Activated T-cell treated with anti-CD3 and anti-CD28 coated beads, Interleukin-2, amount 50 U/mL, for 24 hours (primary cell): ENCODE measurements at places on chromosomes 5 and 9.

GRCh38 chr5:58542709-58543108, 40.2 kb upstream of the RAB3C start:
- peaks cover 7% of the 10 kb centered on the region for H3K27me3 ChIP-seq
- H3K4me1 ChIP-seq, result no peaks in the 10 kb centered on the region
- H3K36me3 ChIP-seq, result no peaks in the 10 kb centered on the region
- no peak for DNase-seq
- no peak overlapping the region for H3K27ac ChIP-seq

- peaks cover 10% of the 10 kb centered on the region for H3K27me3 ChIP-seq
- H3K36me3 ChIP-seq, result no peaks in the 10 kb centered on the region
- H3K4me3 ChIP-seq, result no peak overlapping the region
- no peak for DNase-seq
Observed at GRCh38 chr9:135525241-135526088, 4.2 kb downstream of the LCN1 start.

DNA sequence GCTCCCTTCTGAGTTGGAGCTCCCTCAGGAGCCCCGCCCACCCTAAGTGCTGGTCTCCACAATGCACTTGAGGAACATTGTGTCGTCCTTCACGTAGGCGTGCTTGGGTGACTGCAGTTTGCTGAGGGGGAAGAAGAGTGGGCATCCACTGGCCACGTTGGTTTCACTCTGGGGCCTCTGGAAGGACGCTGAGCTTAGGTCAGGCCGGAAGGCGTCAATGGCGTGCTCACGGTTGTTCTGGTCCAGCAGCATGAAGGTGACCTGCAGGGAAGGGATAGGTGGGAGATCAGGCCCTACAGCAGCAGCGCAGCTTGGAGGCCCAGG, 21.7 kb downstream of the TRAF1 start:
- peaks cover 96% of the 10 kb centered on the region for H3K36me3 ChIP-seq
- DNase-seq, result no peak
- no peaks in the 10 kb centered on the region for H3K27me3 ChIP-seq
- H3K27ac ChIP-seq, result peak overlapping the region; percentile 91
- peaks cover 96% of the 10 kb centered on the region for H3K4me1 ChIP-seq

DNA sequence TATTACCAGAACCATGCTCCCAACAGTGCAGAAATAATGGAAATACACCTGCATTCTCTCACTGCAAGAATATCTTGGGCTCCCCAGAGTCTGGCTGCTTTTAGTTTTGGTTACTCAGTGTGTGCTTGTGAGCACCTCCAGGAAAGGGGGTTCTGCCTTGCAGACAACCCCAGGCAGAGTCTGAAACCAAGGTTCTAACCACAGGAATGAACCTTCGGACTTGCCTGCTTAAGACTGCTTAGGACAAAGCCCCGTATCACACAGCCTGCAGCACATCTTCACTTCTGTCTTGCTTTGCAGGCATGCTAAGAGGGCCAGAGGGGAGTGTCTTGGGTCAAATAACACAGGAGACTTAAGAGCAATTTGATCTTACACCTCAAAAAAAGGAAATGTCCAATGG, 94.8 kb upstream of the SPATA31C2 start:
- peaks cover 31% of the 10 kb centered on the region for H3K27me3 ChIP-seq
- H3K4me1 ChIP-seq, result peaks cover 6% of the 10 kb centered on the region
- no peaks in the 10 kb centered on the region for H3K36me3 ChIP-seq

DNA sequence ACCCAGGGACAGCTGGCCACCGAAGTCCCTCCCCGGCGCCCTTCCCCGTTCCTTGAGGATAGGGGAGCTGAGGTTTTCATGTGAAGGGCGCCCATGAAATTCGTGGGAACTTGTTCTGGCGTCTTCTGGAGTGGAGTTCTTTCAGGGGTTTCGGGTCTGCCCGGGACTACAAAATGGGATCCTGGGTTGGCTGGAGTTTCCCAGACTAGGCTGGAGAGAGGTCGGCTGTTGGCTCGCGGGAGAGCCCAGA, 3.6 kb upstream of the RGMB start:
- H3K4me1 ChIP-seq, result peaks cover 48% of the 10 kb centered on the region
- peak overlapping the region; percentile 57 for H3K27ac ChIP-seq
- peaks cover 56% of the 10 kb centered on the region for H3K27me3 ChIP-seq
- peak overlapping the region; percentile 82 for H3K4me3 ChIP-seq
- peaks cover 7% of the 10 kb centered on the region for H3K36me3 ChIP-seq

GRCh38 chr5:133370036-133370831, 242.1 kb downstream of the FSTL4 start:
- H3K27me3 ChIP-seq, result peaks cover 22% of the 10 kb centered on the region
- H3K4me3 ChIP-seq, result no peak overlapping the region
- H3K4me1 ChIP-seq, result no peaks in the 10 kb centered on the region
- H3K36me3 ChIP-seq, result no peaks in the 10 kb centered on the region
- no peak overlapping the region for H3K27ac ChIP-seq

DNA sequence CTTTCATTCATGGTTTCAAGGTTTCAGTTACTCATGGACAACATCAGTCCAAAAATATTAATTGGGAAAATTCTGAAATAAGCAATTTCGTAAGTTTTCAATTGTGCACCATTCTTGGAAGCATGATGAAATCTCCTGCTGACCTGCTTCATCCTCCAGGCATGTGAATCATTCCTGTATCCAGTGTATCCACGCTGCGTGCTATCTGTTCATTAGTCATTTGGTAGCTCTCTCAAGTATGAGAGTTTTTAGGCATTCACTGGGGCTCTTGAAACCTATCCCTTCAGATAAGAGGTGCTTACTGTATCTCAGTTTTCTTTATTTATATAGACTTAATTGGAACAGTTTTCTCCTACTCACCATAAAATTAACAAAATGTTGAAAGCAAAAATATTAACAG, 293.0 kb downstream of the CDH12 start:
- no peak overlapping the region for H3K4me3 ChIP-seq
- no peaks in the 10 kb centered on the region for H3K27me3 ChIP-seq
- H3K27ac ChIP-seq, result no peak overlapping the region

DNA sequence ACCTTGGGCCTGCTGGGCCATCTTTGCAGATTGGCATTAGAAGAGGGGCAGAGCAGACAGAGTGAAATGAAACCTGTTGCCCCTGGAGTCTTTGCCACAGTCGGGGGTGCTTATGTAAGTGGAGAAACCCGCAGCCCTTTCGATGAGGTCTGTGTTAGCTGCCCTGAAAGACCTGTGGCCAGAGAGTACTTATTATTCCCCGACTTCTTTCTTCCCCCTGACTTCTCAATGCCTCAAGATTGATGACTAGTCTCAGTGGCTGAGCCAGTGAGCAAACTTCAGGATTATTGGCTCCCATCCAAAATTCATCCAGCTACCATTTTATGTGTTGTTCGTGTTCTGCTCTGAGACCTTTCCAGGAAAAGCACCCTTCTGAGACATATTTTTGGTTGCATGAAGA, 7.6 kb downstream of the NTRK2 start:
- no peak for DNase-seq
- H3K4me1 ChIP-seq, result no peaks in the 10 kb centered on the region
- no peaks in the 10 kb centered on the region for H3K36me3 ChIP-seq
- H3K27me3 ChIP-seq, result peaks cover 20% of the 10 kb centered on the region
- no peak overlapping the region for H3K27ac ChIP-seq
- no peak overlapping the region for H3K4me3 ChIP-seq

DNA sequence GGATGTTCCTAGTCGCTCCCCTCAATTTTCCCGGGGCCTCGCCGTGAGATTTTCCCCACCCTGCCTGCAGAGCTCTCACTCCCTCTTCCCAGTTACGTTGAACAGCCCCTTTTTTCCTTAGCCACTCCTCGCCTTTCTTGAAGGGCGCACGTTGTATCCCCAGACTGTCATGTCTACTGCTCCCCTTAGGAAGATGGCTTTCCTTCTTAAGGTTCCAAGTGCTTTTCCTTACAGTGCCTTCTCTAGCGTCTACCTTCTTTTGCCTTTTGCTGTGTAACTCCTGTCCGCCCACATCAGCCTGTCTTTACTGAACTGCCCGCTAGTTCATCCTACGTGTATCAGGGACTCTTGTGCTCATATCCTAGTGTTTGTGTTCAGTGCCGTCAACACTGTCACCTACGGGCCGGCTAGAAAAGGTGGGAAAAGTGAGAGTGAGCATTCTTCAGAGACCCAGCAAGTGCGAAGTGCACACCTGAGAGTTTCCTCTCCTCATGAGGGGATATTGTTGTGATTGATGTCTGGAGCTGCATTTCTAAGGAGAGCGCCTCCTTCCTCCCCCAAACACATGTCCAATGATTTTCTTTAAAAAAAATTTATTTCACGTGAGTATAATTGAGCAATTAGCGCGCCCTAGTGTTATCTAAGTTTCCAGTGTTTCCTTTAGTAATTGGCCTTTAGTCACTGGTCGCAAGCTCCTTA, 764 bp downstream of the CAMLG start:
- peaks cover 47% of the 10 kb centered on the region for H3K36me3 ChIP-seq
- peak overlapping the region; percentile 94 for H3K27ac ChIP-seq
- peak overlapping the region; percentile 95 for H3K4me3 ChIP-seq
- H3K27me3 ChIP-seq, result no peaks in the 10 kb centered on the region
- peak; percentile 50 for DNase-seq
